WTC11 (cell line): ENCODE measurements at places on chromosomes 12 and 14. TPM values are rescaled to one million over a fixed set of nuclear protein-coding genes. Genes with fewer than 3 reads are reported as not detected.

GRCh38 chr14:34851395-34851794 is 23.8 kb downstream of the BAZ1A start:
- peaks cover 8% of the 10 kb centered on the region for H3K36me3 ChIP-seq
- H3K27me3 ChIP-seq = no peaks in the 10 kb centered on the region
- no peak overlapping the region for H3K4me3 ChIP-seq
- H3K27ac ChIP-seq = peak overlapping the region; percentile 57; the same call in 1 of the 2 replicates

Gene DIO3
- 0.52 to 0.80 TPM (median 0.64 TPM) in 3 replicates for total RNA-seq

Gene MIP
- total RNA-seq = not detected in 3 replicates

DNA sequence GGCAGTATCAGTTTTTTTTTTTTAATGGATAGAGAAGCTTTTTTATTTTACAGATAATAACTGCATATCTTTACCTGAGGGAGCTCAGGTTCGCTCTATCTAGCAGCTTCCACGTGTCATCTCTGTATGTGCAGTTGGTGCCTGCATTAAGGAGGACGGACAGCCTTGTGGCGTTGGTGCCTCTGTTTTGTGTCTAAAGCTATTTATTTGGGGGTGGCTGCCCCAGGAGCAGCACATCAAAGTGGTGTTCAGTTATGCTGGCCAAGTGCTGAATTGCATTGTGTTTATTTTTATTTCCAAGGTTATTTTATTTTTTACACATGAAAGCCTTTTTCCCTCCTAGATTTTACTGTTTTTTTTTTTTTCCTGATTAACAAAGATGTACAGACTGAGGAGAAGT is 59.7 kb downstream of the RASSF3 start:
- H3K27me3 ChIP-seq = no peaks in the 10 kb centered on the region
- no peak overlapping the region for H3K4me3 ChIP-seq
- peak overlapping the region; percentile 32 for H3K27ac ChIP-seq
- no peak for DNase-seq
- peaks cover 89% of the 10 kb centered on the region for H3K4me1 ChIP-seq
- no peaks in the 10 kb centered on the region for H3K36me3 ChIP-seq

Gene IFNG
- 0.21 to 0.42 TPM (median 0.34 TPM) in 3 replicates for total RNA-seq

Gene C12orf76
- total RNA-seq = 17.6 to 18.6 TPM (median 18.3 TPM) in 3 replicates

DNA sequence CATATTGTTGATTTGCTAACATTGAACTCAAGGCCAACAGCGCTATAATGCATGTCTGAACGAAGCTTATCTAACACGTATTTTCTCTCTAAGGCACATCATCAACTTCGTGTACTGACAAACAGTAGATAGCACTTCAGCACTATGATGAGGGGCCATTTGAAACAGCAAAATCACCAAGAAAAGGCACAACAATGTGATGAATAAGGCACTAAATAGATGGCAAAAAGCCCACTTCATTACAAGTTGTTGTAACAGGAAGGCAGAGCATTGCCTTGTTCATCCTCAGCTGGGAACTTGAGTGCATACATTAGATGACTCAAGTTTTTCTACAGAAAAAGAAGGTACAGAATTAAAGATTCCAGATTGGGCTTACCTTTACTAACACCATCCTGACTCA is 75.2 kb downstream of the LIN7A start:
- H3K36me3 ChIP-seq = no peaks in the 10 kb centered on the region
- H3K4me1 ChIP-seq = peaks cover 9% of the 10 kb centered on the region; the same call in 1 of the 2 replicates
- H3K4me3 ChIP-seq = no peak overlapping the region
- no peak for DNase-seq

GRCh38 chr14:23953464-23954278 is at the start of gene DHRS4:
Gene DHRS4, plus strand, starts transcription at chr14:23953770. Its CDS starts 19 bp downstream, at chr14:23953789.
- peaks cover 3% of the 10 kb centered on the region; the same call in 1 of the 2 replicates for H3K36me3 ChIP-seq
- H3K4me1 ChIP-seq = peaks cover 26% of the 10 kb centered on the region
- peaks cover 2% of the 10 kb centered on the region; the same call in 1 of the 2 replicates for H3K27me3 ChIP-seq
- H3K4me3 ChIP-seq = peak within 1 kb of the TSS; percentile 87
- peak; percentile 82 for DNase-seq
- H3K27ac ChIP-seq = peak within 1 kb of the TSS; percentile 84

- no peaks in the 10 kb centered on the region for H3K36me3 ChIP-seq
- H3K4me1 ChIP-seq = peaks cover 41% of the 10 kb centered on the region
- H3K27ac ChIP-seq = no peak overlapping the region
Measured at GRCh38 chr12:54126696-54127537, 61.9 kb downstream of the SMUG1 start.

DNA sequence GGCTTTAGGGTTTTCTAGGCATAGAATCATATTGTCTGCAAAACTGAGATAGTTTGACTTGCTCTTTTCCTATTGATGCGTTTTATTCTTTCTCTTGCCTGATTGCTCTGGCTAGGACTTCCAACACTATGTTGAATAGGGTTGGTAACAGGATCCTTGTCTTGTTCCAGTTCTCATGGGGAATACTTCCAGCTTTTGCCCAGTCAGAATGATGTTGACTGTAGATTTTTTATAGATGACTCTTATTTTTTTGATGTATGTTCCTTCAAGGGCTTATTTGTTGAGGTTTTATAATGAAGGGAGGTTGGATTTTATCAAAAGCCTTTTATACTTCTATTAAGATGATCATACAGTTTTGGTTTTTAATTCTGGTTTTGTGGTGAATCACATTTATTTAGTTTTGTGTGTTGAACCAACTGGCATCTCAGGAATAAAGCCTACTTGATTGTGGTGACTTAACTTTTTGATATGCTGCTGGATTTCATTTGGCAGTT is 478.2 kb downstream of the TMEM117 start:
- no peaks in the 10 kb centered on the region; the same call in 1 of the 2 replicates for H3K4me1 ChIP-seq
- no peak overlapping the region for H3K4me3 ChIP-seq
- no peaks in the 10 kb centered on the region for H3K27me3 ChIP-seq

DNA sequence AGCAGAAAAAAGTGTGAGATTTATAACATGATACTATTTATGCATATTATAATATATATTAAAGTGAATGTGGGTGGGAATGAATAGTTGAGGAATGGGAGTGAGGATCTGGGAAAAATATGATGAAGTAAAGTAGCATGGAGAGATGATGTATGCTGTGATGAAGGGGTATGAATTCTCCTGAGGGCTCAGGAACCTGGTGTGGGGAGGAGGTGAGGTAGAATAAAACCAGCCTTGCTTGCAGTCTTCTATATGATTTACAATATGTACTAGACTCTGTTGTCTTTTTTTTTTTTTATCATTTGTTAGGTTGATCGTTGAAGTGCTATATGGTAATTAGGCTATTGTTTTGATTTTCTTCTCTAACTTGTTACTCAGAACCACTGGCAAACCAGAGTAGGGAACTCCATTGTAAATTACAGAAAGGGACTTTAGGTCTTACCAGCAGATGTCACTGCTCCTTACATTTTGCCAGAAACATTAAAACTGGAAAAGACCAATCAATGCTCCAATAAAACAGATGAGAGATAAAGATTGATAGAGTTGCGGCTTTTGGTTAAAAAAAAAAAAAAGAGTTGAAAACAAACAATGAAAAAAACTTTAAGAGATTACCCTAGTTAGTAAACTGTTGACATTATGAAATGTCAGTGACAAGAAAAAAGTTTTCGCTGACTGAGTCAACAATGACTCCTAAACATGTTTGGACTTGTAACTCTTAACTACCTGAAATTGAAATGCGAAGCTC is 39.9 kb downstream of the ATL1 start:
- no peaks in the 10 kb centered on the region for H3K27me3 ChIP-seq
- DNase-seq = no peak
- H3K4me1 ChIP-seq = peaks cover 19% of the 10 kb centered on the region

DNA sequence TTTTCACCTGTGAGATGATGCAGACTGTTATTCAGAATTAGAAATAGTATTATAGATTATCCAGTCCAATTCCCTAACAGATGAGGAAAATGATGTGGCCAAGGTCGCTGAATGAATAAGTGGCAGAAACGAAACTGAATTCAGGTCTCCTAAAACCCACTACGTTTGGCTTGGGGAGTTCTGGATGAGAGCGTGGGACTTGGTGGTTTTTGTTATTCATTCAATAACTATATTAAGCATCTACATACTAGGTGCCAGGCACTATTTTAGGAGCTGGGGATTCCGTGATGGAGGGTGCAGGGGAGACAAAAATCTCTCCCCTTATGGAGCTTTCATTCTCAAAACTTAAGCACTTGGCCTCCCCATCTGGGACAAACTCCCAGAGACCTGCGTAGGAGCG is 813 bp upstream of the CCDC184 start:
- H3K27ac ChIP-seq = no peak overlapping the region
- peaks cover 95% of the 10 kb centered on the region for H3K27me3 ChIP-seq
- no peak for DNase-seq
- no peaks in the 10 kb centered on the region for H3K36me3 ChIP-seq
- peaks cover 29% of the 10 kb centered on the region for H3K4me1 ChIP-seq

Gene DDIT3
- 3.4 to 5.3 TPM (median 3.9 TPM) in 3 replicates for total RNA-seq

DNA sequence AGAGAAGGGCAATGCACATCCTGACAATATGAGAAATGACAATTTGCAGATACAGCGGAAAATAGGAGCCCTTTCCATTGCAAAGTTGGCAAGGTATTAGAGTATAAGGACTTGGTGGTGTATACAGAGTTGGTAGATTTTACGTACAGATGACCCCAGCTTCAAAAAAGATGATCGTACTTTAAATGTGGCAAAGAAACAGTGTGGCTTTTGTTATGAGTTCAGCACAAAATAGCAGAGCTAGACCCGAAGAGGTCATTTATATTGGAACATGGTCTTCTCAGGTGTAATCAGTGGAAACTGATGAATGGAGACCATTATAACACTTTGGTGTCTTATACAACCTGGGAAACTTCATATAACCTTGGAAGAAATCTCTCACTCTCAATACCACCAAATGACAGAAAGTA is 2.3 kb downstream of the CLEC2B start:
- no peak overlapping the region for H3K4me3 ChIP-seq
- DNase-seq = no peak
- peaks cover 22% of the 10 kb centered on the region for H3K4me1 ChIP-seq
- no peaks in the 10 kb centered on the region for H3K27me3 ChIP-seq

GRCh38 chr12:124286414-124286813 is 8.5 kb upstream of the RFLNA start:
- H3K4me1 ChIP-seq = peaks cover 8% of the 10 kb centered on the region
- peaks cover 18% of the 10 kb centered on the region for H3K36me3 ChIP-seq
- no peak for DNase-seq

Gene SMCO2
- 0.32 to 0.71 TPM (median 0.52 TPM) in 3 replicates for total RNA-seq

- DNase-seq = no peak
- H3K4me1 ChIP-seq = no peaks in the 10 kb centered on the region
- H3K27me3 ChIP-seq = no peaks in the 10 kb centered on the region; the same call in 1 of the 2 replicates
- no peak overlapping the region for H3K4me3 ChIP-seq
- no peak overlapping the region for H3K27ac ChIP-seq
Measured at GRCh38 chr12:50261654-50262053, 21.7 kb downstream of the LIMA1 start.

Gene BHLHE41
- 5.9 to 7.6 TPM (median 6.7 TPM) in 3 replicates for total RNA-seq

DNA sequence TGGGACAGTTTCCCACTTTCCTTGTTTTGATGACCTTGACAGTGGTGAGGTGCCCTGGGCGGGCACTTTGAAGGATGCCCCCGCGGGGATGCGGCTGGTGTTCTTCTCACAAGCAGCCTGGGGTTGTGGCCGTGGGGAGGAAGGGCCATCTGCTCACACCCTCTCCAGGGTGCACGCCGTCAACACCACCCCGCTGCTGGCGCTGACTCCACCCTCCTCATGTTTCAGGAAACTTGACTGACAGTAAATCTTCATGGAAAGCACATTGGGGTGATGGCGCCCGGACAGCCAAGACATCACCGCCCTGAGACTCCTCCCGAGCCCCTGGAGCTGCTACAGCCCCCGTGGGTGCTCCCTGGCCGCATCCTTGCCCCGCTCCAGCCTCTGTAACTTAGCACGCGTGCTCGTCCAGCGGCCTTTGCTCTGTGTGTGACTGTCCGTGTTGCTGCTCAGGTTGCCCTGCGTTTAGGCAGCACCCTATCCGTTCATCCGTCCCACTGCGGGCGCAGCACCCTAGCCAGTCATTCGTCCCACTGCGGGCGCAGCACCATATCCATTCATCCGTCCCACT is 150.2 kb upstream of the C14orf180 start:
- H3K4me3 ChIP-seq = no peak overlapping the region
- H3K27me3 ChIP-seq = no peaks in the 10 kb centered on the region
- 0 out of 2 replicates have a peak, but pooled peaks cover 4% of the 10 kb centered on the region for H3K4me1 ChIP-seq
- no peaks in the 10 kb centered on the region for H3K36me3 ChIP-seq
- no peak for DNase-seq

DNA sequence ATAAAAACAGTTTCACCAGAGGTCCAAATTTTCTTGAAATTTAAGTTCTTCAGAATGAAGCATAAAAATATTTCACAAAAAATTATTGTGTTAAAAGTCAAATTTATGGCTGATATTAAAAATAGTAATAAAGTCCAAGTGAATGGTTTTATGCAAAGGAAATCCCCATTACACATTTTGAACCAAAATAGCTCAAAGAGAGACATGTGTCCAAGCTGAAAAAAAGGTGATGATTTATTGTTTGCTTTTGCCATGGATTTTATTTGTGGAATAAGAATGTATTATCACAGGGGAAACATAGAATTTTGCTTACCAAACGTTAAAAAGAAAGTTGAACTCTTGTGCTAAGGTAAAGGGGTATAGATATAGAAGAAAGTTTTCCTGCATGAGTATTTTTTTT is 4.6 kb downstream of the FOXG1 start:
- peaks cover 97% of the 10 kb centered on the region for H3K27me3 ChIP-seq
- no peak overlapping the region for H3K4me3 ChIP-seq
- DNase-seq = no peak
- no peaks in the 10 kb centered on the region for H3K36me3 ChIP-seq
- H3K4me1 ChIP-seq = peaks cover 40% of the 10 kb centered on the region

DNA sequence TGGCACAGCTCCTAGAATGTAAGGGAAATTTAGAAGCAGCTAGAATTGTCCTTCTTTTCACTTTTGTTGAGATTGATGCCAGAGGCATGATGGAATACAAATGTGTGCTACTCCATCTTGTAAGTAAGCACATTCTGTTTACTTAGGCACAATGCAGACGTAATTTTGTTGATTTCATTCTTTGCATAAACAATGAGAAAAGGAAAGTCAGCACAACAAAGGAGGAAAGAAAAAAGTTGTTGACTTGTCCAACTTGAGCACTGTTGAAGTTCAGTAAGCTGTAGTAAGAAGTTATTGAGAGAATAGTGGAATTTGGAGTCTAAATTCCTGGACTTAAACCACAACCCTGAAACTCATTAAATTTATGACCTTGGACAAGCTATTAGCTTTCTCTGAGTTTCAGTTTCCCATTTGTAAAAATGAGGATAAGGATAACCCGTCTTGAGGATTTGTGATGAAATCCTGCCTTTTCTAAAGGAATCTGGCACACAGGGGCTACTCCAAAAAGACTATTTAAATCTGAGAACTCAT is 19.4 kb upstream of the CNTN1 start:
- H3K4me1 ChIP-seq = peaks cover 7% of the 10 kb centered on the region
- H3K4me3 ChIP-seq = no peak overlapping the region
- no peak for DNase-seq
- no peak overlapping the region for H3K27ac ChIP-seq

Gene PLEK2
- total RNA-seq = 1.2 to 1.4 TPM (median 1.3 TPM) in 3 replicates

DNA sequence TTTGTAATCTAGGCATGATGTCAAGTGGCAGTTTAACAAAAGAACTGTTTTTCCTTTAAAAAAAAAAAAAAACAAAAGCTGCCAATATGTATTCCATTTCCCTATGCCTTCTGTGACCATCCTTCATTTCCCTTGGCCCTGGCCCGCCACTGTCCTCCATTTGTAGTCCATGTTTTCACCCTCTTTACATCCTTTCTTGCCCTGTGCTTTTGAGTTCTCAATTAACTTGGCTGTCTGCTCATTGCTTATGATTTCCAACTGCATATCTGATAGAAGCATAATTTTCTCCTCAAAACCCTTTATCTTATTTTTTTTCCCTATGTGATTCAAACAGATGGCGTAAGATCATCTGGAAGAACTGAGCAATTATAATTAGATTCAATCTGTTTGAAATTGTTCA is 297.5 kb downstream of the NAV3 start:
- H3K36me3 ChIP-seq = no peaks in the 10 kb centered on the region
- H3K4me3 ChIP-seq = no peak overlapping the region
- H3K27ac ChIP-seq = no peak overlapping the region
